ENCODE measurements at places on chromosomes 5 and 9.
A peak's percentile ranks its signal among the peaks of the same experiment; 100 is the strongest.

- DNase-seq, result no peak
Observed at GRCh38 chr5:158162479-158163034, 303.6 kb upstream of the CLINT1 start.

GRCh38 chr9:98007251-98007928, 24.2 kb downstream of the ANP32B start:
- no peak for DNase-seq

DNA sequence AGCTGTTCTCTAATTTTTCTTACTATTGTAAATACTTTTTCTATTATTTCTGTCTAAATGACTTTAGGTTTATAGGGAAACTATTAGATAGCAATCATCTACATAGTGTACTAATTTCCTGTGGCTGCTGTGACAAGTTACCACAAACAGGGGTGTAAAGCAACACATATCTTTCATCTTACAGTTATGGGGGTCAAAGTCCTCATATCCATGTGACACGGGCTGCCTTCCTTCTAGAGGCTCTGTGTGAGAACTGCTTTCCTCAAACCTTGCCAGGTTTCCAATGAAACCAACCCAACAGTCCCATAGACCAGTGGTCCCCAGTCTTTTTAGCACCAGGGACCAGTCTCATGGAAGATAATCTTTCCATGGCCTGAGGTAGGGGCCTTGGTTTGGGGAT, 189.1 kb downstream of the ROR2 start:
- no peak for DNase-seq

DNA sequence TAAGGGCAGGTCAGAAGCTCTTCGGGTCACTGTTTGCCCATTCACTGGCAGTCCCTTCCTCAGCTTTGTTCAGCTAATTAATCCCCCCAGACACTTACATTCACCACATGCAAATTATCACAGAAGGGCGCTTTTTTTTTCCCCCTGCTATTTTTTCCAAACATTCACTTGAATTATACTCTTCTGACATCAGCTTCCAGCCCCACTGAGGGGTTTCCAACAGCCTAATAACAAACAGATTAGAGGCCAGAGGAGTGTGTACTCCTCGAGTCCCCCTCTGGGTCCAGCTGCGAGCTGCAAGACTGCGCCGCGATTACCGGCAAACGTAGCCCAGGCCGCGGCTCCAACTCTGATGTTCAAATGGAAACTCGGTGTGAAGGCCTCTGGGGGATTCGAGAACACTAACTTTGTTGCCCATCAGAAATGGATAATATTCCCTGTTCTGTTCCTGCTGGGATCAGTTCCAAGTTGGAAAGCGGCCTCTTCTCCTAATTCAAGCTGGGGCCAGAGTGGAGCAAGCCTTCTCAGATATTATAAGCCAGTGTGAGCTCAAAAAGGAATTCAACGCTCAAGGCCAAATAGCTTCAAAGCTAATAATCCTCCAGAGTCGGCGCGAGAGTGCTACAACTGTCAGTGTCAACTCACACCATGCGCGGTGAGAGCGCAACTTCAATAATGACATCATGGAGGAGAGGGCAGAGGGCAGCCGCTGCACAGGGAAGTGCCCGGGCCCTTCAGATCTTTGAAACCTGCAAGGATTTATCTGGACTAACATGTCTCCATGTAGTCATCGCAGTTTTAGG, 560.8 kb downstream of the BNC2 start:
- no peak for DNase-seq

- DNase-seq, result no peak
Observed at GRCh38 chr5:106397700-106398099, 1273.0 kb downstream of the EFNA5 start.

DNA sequence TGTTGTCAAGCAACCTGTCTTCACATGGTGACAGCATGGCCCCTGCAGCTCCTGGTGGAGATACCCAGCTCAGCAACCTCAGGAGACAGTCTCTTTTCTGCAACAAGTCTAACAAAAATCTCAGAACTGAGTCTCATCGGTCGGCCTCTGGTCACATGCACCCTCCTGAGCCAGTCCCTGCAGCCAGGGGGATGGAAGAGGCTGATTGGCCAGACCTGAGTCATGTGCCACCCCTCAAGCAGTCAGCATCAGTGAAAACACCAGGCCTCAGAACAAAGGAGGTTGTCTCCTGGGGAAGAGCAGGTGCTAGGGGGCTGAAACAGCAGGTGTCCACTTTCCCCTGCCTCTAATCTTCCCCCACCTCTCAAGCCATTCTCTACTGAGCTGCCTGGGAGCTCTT, 54.4 kb downstream of the SMIM23 start:
- DNase-seq, result peak; percentile 52

GRCh38 chr5:140083120-140083519, 30.8 kb upstream of the PURA start:
- DNase-seq, result no peak

DNA sequence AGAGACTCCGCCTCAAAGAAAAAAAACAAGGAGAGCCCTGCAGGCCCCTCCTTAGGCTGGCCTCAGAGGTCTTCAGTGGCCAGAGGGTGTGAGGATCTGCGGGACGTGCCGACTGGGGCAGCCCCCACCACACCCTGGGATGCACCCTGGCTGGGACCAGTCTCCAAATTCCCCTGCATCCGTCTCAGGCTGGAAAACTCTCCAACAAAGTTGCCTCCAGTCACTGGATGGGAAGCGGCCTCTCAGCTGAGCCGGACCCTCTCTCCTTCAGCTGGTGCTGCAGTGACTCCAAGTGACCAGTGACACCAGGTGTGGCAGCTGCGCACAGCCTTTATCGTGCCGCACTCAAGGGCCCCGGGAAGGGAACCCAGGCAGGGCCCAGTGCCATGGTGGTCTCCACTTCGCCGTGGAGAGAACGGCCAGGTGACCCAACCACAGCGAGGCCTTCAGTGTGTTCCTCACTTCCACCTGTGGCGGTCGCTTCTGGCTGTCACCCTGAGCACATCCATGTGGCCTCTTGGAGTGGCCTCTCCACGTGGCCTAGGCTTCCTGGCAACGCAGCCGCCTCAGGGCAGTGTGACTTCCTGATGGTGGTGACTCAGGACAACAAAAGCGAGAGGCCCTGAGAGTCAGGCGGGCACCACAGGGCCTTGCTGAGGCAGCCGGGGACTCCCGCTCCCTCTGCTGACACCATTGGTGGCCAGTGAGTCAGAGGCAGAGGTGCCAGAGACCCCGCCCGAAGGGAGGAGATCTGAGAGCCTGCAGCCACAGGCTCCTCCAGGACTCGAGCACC, 19.3 kb upstream of the CAMSAP1 start:
- peak; percentile 80 for DNase-seq

GRCh38 chr5:57862471-57862911, 379.9 kb upstream of the ACTBL2 start:
- no peak for DNase-seq

GRCh38 chr9:75116306-75116705, 28.0 kb downstream of the OSTF1 start:
- no peak for DNase-seq

- no peak for DNase-seq
Observed at GRCh38 chr9:89835666-89836065, 230.9 kb downstream of the GADD45G start.

DNA sequence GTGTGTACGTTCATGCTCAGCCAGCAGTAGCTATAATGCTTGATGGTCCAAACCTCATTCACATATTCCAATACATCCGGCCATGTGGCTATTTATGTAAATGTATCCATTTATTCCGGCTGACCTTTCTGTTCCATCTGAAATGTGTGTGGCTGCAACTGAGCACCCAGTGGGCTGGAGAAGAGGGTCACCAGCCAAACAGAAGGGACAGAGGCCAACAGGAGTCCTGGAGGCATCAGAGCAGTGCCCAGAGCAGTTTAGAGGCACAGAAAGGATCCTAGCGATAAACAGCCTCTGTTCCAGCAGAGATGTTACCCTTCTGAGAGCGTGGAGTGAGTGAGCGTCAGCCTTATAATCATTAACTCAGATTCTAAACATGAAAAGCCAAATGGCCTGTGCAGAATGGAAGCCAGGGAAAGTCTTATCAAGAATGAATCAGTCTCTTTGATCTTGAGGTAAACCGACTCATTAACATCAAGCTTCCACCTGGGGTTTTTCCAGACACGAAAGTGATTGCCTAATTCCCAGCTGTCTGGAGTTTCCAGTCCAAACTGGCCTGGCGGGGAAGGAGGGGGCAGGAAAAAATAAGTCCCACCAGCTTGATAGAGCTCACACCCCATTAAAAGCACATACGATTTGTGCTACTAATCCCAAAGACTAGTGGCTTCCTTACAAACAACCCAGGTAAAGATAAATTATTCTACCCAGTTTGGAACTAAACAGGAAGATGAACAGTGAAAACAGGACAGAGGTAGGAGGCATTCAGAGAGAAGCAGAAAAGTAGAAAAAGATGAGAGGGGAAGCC, 55.7 kb downstream of the SUSD1 start:
- DNase-seq, result no peak

GRCh38 chr5:138563340-138564118, 11.7 kb downstream of the HSPA9 start:
- no peak for DNase-seq

GRCh38 chr5:74500110-74500917, 140.2 kb downstream of the ENC1 start:
- DNase-seq, result no peak

- DNase-seq, result no peak
Observed at GRCh38 chr9:121839726-121840500, 188.5 kb downstream of the DAB2IP start.

GRCh38 chr5:135694012-135694411, 115.2 kb upstream of the CXCL14 start:
- DNase-seq, result no peak

DNA sequence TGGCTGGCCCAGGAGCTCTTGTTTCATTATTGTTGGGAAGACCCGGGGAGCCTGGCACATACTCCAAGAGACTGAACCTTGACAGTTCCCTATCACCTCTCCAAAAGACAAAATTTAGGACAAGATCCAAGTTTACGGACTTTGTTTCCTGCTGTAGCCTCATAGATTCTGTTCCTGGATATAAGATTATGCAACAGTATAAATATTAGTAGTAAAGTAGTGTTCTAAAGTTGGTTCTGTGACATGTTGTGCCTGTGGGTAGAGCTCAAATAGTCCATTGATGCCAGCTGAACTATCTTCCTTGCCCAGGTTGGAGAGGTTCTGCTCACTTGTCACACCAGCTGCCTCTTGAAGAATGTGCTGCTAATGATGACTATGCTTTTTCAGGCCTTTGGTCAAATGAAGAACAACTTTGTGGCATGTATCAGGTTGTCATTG, 430.2 kb downstream of the DMAC1 start:
- no peak for DNase-seq

- no peak for DNase-seq
Observed at GRCh38 chr5:156913719-156914370, 49.2 kb downstream of the TIMD4 start.

- DNase-seq, result no peak
Observed at GRCh38 chr9:35705836-35706430, 16.2 kb upstream of the TPM2 start.

DNA sequence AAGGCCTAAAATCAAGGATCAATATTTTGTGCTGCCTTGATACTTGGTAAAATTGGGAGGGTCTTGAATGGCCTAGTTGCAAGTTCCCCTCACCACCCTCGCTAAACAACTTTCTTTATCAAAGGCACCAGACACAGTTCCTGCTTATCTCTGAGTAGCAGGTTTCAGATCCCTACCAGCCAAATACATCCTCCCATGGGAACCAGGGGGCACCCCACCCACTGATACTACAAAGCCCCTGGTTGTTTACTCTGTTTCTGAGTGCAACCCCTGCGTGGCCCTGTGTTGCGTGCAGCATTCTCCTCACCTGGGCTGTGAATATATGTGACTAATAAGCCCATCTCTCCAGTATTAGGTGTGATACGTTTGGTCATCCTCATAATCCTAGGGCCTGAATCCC, 314.9 kb downstream of the DRD1 start:
- DNase-seq, result peak; percentile 14

- no peak for DNase-seq
Observed at GRCh38 chr5:98880151-98880550, 48.7 kb downstream of the CHD1 start.

- DNase-seq, result no peak
Observed at GRCh38 chr5:159359408-159359807, 29.1 kb upstream of the IL12B start.

- no peak for DNase-seq
Observed at GRCh38 chr5:107208867-107209266, 461.9 kb downstream of the EFNA5 start.

GRCh38 chr9:15374825-15375224, 47.9 kb upstream of the SNAPC3 start:
- DNase-seq, result no peak

DNA sequence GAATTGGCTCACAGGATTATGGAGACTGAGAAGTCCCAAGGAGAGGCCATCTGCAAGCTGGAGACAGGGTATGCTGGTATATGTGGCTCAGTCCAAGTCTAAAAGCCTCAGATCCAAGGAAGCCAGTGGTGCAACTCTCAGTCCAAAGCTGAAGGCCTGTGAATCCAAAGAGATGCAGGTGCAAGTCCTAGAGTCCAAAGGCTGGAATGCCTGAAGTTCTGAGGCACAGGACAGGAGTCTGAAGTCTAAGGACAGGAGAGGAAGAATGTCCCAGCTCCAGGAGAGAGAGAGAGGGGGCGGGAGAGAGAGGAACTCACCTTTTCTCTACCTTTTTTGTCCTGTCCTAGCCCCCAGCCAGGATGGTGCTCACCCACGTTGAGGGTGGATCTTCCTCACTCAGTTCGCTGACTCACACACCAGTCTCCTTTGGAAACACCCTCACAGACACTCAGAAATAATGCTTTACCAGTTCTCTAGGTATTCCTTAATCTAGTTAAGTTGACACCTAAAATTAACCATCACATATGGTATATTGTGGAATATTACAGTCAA, 49.6 kb downstream of the KCNN2 start:
- DNase-seq, result no peak

DNA sequence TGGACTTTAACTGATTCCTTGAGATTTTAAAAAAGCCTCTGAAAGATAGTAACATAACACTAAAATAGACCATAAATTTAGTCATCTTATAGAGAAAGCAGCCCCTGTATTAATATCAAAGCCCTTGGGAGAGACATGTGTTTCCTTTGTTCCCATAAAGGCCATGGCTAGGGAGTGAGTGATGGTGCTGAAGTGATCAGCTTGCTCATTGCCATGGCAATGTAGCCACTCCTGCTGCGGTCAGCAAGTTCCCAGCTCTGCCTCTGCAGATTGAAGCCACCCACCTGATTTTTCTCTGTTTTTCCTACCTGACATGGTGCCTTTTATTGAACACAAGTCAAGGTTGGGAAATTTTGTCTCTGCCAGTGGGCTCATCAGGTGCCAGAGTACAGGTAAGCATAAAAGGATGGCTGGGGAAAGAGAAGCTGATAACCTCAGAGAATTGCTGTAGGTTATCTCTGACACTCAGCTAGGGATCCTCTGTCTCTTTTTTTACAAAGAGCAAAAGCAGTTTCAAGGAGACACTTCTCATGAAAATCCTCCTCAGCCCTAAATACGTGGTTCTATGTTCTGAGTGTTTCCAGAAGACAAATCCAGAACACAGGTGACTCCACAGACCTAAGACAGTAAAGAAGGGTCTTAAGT, 296.3 kb upstream of the NMUR2 start:
- DNase-seq, result no peak

GRCh38 chr5:54689411-54690251, 172.1 kb downstream of the SNX18 start:
- no peak for DNase-seq

GRCh38 chr5:56516035-56516434, 282.9 kb upstream of the ANKRD55 start:
- DNase-seq, result no peak

GRCh38 chr5:1096838-1097237, 15.0 kb downstream of the SLC12A7 start:
- no peak for DNase-seq
